NCI-H774 (cell line): ENCODE measurements at places on chromosomes 16 and 17.
A peak's percentile ranks its signal among the peaks of the same experiment; 100 is the strongest.

DNA sequence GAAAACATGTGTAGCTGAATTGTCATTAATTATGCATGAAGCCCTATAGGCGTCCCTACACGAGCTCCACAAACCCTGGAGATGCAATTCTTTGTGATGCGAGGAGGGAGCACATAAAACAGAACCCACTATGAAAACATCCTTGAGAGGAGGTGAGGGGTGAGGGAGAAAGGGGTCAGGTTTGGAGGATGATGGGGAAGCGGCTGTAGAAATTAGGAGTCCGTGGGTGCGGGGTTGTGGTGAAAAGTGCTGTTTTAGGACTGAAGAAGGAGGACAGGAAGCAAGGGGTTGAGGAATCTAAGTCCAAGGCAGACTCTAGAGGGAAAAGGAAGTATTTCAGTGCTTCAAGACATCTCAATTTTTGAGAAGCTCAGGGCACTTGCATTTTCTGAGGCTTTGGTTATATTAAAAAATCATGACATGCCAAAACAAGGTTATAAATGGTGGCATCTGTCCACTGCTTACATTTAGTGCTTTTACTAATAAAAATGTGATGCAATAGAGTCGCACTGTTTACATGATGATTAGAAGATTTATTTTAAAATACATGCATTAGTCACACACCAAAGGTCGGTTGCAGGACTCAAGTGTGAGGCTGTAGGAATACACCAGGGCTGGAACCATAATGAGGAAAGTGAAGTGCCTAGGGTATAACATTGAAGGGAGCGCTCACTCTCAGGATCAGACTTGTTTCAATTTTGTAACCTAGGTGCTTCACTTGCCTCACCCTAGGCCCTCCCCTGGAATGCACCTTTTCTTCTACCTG lies 379.5 kb downstream of the HS3ST4 start:
- no peak for DNase-seq

DNA sequence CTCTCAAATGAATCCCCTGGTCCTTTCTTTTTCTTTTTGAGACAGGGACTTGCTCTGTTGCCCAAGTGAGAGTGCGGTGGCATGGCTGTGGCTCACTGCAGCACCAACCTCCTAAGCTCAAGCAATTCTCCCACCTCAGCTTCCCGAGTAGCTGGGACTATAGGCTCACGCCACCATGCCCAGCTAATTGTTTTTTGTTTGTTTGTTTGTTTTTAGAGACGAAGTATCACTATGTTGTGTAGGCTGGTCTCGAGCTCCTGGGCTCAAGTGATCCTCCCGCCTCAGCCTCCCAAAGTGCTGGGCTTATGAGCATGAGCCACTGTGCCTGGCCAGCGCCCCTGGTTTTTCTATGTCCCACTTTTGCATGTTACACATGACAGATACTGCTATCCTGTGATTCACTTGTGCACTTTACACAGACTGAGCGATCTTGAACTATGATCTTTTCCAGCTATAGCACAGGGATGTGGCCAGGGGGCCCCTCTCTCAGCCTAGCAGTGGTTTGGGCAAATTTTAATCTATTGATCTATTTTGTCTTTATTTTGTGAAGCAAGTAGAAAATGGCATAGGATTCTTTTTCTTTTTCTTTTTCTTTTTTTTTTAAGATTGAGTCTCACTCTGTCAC lies 31.3 kb upstream of the MLKL start:
- no peak for DNase-seq

GRCh38 chr16:68991075-68991474 lies 114.4 kb upstream of the HAS3 start:
- no peak for DNase-seq

GRCh38 chr16:23342083-23342640 lies 40.1 kb downstream of the SCNN1B start:
- no peak for DNase-seq

GRCh38 chr16:86848821-86849220 lies 270.5 kb downstream of the FOXL1 start:
- DNase-seq = no peak

DNA sequence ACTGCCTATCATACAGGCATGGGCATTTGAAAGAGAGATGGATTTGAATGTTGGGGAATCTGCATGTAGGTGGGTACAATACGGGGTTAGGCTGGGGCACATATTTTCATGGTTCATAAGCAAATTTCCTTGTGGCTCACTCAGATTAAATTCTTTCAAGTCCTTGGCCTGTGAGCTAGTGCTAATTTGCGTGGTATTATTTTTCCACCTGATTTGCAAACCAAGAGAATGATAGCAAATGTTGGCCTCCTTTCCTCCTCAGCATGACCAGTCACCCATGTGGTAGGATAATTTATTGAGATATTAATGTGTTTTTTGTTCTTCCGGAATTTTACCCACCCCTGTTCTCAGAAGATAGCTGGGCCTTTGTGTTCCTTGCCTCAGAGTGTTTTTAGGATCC lies 22.9 kb downstream of the FAM20A start:
- no peak for DNase-seq

GRCh38 chr17:44859701-44860100 lies 12.0 kb downstream of the HIGD1B start:
- DNase-seq = no peak

GRCh38 chr16:75495076-75495674 lies at the start of gene CHST6:
TSS of gene CHST6 (minus strand) at chr16:75495441. CDS start at chr16:75479828, 15,613 bp downstream.
- DNase-seq = no peak

GRCh38 chr17:78176548-78177025 lies 8.2 kb downstream of the SYNGR2 start:
- no peak for DNase-seq

DNA sequence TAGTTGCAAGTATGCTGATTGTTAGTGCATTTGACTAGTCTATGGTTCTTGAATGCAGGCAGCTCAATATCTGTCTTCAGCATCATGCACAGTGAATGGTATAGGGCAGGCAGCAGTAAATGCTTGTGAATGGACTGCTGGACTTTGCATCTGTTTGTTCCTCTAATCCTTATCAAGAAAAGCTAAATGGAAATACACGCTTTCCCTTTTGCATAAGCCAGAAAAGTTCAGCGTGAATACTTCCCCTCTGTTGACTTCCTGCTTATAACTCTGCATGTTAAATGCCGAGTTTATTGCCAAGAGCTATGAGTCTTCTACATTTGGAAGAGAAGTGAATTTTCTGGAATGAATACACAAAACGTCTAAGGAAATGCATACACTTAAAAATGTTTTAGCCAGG lies 127.9 kb upstream of the CPHXL start:
- DNase-seq = no peak

DNA sequence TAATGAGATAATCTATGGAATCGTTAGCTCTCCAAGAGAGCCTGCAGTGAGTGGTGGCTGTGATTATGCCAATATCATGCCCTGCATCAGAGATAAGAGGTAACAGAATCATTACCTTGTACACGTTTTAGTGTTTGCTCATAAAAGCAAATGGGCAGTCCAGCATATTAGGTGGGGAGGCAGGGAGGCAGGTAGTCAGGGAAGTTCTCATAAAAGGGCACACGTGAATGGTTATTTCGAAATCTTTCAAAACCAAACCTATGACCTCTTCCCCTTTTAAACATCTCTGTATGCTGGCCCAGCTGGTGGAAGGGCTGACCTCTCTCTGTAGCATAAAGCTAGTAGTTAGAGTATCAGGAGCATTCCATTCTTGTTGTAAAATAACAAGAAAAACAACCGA lies 51.7 kb downstream of the VAT1L start:
- no peak for DNase-seq

GRCh38 chr17:27760069-27760885 lies 40.1 kb downstream of the NOS2 start:
- peak; percentile 59 for DNase-seq
